ENCODE measurements at places on chromosomes 12 and 14.
A peak's percentile ranks its signal among the peaks of the same experiment; 100 is the strongest.

DNA sequence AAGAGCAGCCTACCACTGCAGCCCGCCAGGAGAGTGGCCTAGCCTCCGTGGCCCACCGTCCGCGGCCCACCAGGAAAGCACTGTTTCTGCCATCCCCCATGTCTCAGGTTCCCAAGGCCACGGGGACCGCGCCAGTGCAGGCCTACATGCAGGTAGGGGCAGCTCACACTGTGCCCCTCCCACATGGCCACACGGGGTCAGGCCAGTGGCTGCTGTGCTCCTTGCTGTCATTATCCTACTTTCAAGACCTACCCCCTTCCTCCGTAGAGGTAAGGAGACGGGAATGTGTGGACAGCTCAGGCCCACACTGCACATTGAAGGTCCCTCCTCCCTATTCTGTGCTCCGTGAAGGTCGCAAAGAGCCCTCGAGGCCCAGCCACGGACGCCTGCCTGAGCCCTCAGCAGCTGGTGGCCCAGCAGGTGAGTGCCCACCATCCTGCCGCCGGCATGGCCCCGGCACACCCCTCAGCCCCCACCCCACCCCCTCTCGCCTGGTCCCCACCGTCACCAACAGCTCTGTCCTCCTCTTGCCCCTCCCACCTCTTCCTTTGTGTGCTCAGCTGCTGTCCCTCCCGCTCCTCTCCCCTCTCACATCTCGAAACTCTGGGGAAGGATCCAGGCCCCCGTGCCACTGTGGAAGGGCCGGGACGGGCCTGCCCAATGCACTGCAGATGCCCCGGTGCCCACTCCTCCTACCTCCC, 10.0 kb downstream of the DDX51 start:
- peak; percentile 57 for DNase-seq

- DNase-seq, result no peak
These were observed 3.4 kb downstream of the ACYP1 start for GRCh38 chr14:75060420-75060819.

DNA sequence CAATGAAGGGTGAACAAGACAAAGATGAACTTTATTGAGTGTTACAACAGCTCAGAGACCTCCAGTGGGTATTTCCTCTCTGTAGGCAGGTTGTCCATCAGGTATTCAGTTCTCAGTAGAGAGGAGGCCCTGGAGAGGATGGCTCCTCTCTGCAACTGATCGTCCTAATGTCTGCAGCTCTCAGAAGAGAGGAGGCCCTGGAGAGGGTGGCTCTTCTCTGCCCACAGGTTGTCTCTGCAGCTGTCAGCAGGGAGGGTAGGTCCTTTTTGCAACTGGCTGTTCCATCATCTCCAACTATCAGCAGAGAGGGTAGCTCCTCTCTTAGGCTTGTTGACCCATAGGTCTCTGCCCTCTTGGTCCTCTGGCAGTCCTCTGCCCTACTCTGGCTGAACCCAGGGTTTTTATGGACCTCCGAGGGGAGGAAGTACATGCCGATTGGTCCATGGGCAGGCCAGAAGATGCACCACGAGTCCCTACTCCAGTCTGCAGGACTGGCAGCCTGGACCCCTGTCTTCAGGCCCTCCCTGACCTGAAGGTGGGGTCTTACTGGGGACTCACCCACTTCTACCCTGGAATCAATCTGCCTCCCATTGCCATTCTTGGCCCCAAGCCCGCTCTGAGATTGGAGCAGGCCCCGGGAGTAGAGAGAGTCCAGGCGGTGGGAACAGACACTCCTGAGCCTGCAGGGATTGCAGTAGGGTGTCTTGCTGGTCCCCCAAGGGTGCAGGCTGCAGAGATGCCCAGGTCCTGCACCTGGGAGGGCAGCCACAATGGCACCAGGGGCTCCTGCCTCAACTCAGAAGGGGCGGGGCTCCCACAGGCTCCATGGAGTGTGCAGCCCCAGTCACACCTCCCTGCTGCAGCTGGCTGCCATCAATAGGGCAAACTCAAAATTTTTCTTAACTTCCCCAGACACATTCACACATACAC, 2.3 kb downstream of the TMEM116 start:
- no peak for DNase-seq

- no peak for DNase-seq
These were observed 32.8 kb downstream of the ABCD2 start for GRCh38 chr12:39586816-39587215.

- DNase-seq, result no peak
These were observed 29.5 kb downstream of the MSRB3 start for GRCh38 chr12:65308006-65308405.

All from activated effector memory CD4-positive, alpha-beta T cell treated with anti-CD3 and anti-CD28 coated beads, Interleukin-2, amount 50 U/mL, for 16 hours (primary cell).